Stimulated activated CD8-positive, alpha-beta memory T cell treated with anti-CD3 and anti-CD28 coated beads, Interleukin-15, amount 100 ng/mL, for 48 hours (primary cell): ENCODE measurements at places on chromosomes 2 and 18.

DNA sequence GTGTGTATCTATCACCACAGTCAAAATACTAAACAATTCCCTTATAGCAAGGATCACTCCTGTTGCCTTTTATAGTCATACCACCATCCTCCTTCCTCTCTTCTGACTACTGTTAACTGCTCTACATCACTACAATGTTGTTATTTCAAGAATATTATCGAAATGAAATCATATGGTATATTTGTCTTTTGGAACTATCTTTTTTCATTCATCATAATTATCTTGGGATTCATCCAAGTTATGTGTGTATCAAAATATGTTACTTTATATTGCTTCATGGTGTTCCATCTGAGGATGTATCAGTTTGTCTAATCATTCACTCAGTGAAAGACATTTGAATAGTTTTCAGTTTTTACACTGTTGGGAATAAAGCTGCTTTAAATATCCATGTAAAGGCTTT, 1423.0 kb upstream of the PIK3C3 start:
- DNase-seq, result no peak

GRCh38 chr18:9135912-9136314, 668 bp upstream of the ANKRD12 start:
- DNase-seq, result no peak

- no peak for DNase-seq
Observed at GRCh38 chr2:241885291-241885945, 15.9 kb downstream of the RTP5 start.

DNA sequence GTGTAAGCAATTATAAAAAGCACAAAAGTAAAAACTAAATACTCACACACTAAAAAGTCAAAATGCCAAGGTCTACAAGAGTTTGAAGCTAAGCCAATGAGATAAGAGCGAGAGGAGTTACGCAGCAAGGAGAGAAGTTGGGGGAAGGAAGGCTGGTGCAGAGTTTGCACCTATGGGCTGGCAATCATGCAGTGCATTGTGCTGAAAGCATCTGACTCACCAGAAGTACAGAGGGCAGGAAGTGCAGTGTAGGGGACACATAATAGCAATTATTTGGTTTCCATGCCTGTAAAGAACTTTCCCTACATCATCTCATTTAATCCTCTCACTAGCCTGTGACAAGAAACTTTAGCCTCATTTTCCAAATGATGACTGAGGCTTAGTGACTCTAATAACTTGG, 142.7 kb upstream of the KYNU start:
- DNase-seq, result no peak

DNA sequence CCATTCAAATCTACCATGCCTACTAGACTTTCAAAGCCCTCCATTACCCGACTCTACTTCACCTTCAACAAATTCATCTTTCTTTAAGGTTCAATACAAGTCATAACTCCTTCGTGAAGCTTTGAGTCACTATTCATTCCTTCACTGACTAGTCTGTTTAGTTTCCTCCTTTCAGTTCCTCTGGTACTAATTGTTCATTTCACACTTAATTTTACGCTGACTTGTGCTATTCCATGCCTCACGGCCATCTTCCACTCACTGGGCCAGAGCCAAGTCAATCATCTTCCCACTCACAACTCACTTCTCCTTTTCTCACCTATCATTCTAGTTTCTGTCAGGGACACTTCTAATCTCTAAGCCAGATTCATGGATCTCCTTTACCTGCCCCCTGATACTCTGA, 136.2 kb downstream of the MTX2 start:
- no peak for DNase-seq

GRCh38 chr2:232325324-232326273, 53.0 kb upstream of the ALPP start:
- DNase-seq, result no peak

DNA sequence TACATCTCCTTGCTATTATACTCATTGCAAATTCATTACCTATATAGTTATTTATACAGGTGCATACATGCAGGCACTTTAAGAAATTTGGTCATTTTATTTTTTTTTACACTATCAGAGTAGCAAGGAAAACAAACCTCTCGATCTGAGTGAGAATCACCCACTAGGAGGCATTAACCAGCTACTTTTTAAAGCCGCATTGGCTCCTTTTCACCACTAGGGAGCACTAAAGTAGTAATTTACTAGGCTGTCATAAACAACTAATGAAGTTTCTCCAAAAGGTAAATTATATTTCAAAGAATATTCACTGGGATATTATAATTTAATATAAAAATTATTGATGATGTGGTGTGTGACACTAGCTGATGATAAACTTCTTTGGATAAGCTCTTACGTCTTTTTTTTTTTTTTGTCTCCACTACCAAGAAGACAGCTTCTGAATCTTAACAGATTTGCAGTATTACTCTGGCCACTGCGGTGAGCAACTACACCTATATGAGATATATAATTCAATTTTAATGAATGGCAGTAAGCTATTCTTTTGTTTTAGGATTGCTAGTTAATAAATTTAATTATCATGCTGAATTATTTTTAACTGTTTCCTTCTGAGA, 101.9 kb downstream of the NOL4 start:
- no peak for DNase-seq

DNA sequence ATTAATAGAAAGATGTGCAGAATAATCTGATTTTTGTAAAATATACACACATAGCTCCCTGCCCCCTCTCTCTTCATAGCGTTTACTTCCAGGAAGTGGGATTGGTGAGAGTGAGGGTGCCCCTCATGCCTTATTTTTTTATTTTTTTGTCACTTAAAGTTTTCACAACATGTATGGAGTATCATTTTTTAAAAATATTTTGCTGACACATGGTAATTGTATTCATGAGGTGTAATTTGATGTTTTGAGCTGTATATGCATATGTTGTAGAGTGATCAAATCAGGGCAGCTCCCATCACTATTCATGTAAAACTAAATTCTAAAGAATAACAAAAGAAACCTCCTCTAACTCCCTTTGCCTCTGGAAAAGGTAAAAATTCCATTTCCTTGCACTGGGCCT, 74.7 kb downstream of the VSNL1 start:
- no peak for DNase-seq

DNA sequence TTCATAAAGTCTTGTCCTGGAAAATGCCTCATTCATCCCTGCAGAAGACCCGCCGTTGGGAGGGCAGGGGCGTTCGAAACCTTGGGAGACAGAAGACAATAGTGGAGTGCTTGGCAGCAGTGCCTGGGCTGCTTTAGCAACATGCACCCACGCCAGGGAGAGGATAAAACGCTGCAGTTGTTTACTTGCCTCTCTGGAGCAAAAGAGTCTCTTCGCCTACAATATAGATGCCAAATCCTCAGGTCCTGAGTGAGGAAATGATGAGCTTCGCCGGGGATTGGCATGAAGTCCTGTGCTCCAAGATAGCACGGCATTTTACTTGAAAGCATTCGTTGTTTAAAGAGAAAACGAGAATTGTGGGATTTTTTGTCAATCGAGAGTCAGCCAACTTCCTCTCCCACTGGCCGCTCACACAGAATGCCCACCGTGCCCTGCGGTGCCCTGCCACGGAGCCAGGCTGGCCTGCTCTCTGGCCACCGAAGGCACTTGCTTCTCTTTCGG, 152.5 kb upstream of the POU3F3 start:
- no peak for DNase-seq

GRCh38 chr18:44909191-44909719, 228.6 kb downstream of the SETBP1 start:
- no peak for DNase-seq

DNA sequence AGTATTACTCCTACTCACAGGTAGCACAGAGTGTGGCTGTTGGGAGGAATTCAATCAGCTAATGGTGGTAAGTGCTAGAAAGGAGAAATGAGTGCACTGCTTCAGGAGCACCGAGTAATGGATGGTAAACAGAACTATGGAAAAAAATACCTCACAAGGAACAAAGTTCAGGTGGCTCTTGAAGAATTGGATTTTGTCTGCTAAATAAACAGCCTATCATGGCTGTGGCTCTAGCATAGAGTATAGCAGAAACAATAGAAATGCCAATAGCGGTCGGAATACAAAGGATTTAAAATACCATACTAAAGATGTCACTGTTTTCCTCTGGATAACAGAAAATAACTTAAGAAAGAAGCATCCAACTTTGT, 482.5 kb downstream of the NUP35 start:
- no peak for DNase-seq

DNA sequence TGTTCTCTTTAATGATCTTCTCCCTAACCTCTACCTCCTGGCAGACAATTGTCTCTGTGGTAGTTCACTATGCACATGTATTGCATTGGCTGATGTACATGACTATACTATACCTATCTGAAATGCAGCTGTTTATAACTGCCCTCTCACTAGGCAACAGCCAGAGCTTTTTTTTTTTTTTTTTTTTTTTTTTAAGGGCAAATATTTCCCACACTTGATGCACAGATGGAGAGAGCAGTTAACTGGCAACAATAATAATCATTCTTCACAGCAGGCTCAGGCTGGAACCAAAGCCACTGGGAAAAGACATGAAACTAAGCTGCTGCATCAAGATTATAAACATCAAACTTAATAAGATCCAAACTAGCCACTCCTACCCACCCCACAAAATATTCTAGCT, 707.7 kb downstream of the LRP1B start:
- DNase-seq, result no peak

GRCh38 chr2:215272918-215273317, 38.9 kb upstream of the ATIC start:
- DNase-seq, result no peak
